CD4-positive, alpha-beta T cell treated with Interferon alpha-2 for 1 hour (primary cell): ENCODE measurements at places on chromosomes 16 and 17.
A peak's percentile ranks its signal among the peaks of the same experiment; 100 is the strongest.

- DNase-seq = no peak
Measured at GRCh38 chr16:11142261-11142630, 113.8 kb downstream of the SOCS1 start.

GRCh38 chr17:71500761-71501555, 619.9 kb upstream of the SOX9 start:
- no peak for DNase-seq

- DNase-seq = no peak
Measured at GRCh38 chr16:66042341-66042740, 324.1 kb upstream of the CDH5 start.

- no peak for DNase-seq
Measured at GRCh38 chr17:48052956-48053757, 5.0 kb downstream of the NFE2L1 start.

DNA sequence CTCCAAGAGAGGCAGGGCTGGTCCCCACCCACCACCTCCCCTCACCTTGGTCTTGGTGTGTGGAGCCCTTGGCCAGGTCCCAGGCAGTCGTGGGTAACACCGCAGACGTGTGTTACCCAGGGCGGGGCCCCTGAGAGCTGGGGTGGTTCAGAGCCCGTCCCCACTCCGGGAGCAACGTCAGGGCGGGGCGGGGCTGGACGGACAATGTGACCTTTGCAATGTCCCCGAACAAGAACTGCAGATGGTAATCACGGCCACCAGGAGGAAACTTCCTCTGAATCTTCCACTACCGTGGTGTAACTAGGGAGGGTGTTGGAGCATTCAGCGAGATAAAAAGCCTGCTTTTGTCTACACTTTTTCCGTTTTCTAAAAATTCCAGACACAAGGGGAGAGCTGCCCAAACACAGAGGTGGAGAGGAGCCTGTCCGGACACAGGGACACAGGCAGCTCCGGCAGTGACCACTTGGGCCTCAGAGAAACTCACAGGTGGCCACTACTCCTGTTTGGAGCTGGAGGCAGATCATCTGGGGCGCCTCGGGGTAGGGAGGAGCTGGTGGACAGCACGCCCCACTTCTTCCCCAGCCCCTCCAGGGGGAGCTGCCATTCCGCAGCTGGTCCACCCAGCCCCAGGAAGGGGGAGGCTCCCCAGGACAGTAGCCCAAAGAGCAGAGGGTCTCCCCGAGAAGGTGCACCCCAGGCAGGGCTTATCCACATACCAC, 14.2 kb upstream of the SLC38A10 start:
- DNase-seq = peak; percentile 43

- DNase-seq = no peak
Measured at GRCh38 chr16:66936462-66936861, 1.1 kb downstream of the CES2 start.
